Activated T-helper 2 cell treated with anti-CD3 and anti-CD28 coated beads, Interferon-gamma antibody, Interleukin-2, Interleukin-4, amounts not matched to agents 10 μg/mL and 5 μg/mL and 100 μg/mL, durations not matched to agents 14 hours and 24 hours and 36 hours (primary cell): ENCODE measurements at places on chromosomes 13 and 19.

- no peak for DNase-seq
These were observed 23.3 kb downstream of the SAMD4B start for GRCh38 chr19:39365531-39365930.

DNA sequence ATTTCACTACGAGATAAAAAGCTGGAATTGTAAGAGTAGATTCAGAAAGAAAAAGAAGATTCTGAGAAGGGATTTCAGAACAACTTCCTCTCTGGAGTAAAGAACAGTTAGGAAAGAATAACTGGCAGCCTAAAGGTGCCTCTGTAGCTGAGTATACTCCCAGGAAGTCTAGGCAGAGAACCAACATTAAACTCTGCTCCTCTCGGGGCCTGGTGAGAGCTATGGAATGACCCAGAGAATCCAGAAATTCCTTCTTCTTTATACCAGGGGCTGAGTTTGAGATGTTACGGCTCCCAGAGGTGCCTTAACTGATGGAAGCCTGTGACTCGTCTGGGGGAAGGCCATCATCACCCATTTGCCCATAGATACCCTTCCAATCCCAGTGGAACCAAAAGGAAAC lies 39.1 kb downstream of the FAM216B start:
- DNase-seq, result no peak

GRCh38 chr13:29679396-29680053 lies 84.0 kb upstream of the SLC7A1 start:
- no peak for DNase-seq

DNA sequence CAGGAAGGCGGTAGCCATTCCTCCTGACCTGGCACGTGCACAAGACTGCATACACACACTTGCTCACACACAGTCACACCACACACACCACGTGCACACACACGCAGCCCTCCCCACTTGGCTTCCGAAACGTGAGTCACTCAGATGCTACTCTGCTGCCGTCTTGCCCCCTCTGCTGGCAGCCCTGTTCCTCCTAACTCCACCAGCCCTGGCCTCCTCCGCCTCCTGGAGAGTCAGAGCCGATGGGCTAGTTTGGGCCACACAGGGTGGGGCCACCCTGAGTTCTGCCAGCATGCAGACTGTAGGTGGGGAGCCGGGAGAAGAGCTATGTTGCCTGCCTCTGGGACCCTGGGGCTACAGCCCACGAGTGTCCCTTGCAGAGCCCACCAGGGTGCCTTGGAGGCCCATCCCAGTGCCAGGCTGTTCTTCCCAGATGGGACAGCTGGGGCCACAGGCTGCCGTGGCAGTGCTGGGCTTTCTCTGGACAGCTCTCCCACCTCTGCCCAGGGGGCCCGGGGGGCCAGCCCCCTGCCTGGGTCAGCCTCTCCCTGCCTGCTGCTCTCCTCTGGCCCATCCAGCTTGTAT lies 12.1 kb downstream of the PIN1 start:
- DNase-seq, result no peak

DNA sequence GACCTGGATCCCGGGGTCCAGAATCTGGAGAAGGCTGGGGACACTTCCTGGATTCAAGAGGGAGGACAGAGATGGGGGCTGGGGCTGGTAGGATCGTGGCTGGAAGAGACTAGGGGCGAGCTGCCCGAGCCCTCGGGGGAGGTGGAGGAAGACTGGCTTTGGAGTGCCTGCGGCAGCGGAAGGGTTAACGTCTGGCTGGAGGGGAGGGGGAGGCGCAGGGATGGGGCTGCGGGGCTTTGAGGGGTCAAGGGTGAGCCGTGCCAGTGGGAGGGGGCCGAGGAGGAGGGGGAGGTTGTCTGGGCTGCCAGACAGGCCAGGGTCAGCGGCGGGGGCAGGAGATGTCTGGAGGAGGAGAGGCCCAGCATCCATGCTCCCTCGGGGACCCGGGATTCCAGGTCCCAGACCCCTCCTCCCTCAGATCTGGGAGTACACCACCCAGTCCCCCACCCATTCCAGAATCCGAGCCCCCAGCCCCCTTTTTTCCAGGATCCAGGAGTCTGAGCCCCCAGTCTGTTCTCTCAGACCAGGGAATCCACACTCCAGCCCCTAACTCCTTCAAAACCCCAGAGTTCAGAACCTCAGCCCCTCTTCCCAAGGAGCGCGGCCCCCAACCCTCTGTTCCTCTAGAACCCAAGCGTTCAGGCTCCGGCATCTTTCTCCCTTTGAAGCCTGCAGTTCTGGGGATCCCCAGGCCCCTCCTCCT lies 3.2 kb upstream of the SPACA6 start:
- DNase-seq, result no peak

- DNase-seq, result no peak
These were observed 138.7 kb downstream of the SIPA1L3 start for GRCh38 chr19:38045554-38046253.

DNA sequence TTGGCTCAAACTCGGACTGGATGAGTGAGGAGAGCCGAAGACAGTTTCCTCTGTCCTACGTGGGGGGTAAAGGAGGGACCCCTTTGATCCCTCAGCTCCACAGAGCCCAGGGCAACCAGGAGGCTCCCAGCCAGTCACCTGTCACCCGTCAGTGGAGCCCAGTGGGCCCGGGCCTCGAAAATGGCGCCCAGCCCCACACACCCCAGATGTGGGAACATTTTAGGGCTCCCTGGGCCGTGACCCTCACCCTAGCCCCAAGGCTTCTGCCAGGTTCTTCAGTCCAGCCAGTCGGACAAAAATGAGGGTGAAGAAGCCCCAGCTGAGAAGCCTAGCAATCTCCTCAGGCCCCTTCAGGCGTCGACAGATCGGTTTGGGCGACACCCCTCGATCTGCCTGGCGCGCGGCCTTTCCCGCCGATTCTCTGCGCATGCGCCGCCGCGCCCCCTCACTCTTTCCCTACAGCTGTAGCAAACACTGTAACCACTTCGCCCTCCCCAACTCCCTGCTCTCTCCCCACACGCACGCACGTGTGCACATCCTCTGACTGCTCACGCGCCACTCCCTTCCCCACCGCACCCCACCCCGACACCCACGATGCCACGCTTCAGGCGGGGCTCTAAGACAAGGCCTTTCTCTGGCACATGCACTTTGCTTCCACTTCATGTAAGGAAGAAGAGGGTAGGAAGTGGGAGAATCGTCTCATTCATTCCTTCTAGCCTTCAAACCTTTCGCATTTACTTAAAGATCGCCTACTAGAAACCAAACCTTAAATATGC lies at the start of gene SLC6A16:
SLC6A16 (minus strand) TSS at position 391 of the 776 bp plus-strand sequence. CDS start 13,844 bp downstream, outside the sequence.
- DNase-seq, result peak; percentile 6

DNA sequence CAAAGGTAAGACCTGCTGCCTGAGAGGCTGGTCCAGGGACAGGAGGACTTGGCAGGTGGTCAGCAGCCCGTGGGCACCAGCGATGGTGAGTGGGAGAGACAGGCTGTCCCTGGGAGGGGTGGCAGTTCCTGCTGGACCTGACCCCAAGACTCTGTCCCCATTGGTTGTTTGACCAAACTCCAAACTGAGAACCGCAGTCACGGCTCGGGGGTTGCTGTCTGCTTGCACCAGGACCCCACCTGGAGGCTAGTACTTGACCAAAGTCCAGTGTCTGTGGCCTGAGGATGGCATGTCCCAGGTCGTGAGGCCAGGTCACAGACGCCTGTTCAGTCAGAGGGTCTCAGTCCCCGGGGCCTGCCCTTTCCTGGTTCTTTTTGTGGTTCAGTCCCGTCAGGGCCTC lies 9.9 kb upstream of the ZNF14 start:
- DNase-seq, result no peak

DNA sequence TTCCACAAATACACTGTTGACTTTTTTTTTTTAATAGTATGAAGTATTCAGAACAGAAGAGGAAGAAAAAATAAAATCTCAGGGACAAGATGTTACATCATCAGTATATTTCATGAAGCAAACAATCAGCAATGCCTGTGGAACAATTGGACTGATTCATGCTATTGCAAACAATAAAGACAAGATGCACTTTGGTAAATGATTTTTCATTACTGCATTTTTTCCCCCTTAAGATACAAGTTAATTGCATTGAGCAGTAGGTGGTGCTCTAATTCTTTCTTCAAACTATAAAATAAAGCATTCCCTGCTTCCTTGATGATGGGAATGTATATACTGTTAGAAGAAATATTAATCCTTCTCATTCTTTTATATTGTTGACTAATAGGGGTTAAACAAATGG lies 17.1 kb downstream of the UCHL3 start:
- DNase-seq, result no peak

DNA sequence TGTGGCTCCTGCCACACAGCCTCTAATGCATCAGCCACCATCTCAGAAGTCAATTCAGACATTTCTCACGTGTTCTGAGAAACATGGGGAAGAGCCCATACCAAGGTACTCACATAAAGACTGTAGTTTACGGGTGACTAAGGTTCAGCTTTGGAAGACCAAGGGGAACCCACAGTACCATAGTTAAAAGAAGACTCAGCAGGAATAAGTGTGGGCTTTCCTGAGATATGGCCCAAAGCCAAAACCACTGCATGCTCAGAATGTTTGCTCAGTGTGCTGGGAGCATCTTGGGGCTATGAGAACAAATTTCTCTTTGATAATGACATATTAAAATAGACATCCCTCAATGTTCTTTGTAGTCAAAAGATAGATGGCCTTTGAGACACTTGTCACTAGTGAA lies 283.8 kb downstream of the DCT start:
- no peak for DNase-seq

GRCh38 chr19:11256189-11256588 lies 6.1 kb downstream of the DOCK6 start:
- DNase-seq, result no peak

DNA sequence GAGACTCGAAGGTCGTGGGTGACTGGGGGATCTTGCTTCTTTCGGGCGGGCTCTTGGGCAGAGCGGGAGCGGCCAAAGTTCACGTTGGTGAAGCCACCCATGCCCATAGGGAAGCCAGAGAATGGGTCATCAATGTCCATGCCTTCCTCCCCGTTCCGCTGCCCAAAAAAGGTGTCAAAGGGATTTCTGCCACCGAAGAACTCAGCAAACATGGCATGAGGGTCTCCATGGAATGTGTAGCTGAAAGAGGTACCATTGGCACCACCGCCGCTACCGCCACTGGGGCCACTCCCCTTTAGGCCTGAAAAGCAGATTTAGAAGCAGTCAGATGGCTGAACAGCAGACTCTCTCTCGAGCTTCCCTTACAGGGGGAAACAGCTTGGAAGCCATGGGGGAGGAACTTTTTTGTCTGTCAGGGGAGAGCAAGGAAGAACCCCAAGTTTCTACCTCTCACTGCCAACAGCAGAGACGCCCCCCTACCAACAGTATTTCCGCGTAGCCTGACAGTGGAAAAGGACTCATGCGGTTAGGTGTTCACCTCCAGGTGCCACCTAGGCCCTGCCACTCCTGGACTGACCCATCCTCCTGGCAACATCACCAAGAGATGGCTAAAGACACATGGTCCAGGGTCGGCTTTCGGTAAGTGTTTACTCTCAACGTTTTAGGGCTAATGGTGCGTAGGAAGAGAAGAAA lies 1.3 kb downstream of the DNAJB1 start:
- DNase-seq, result no peak
